ENCODE measurements at places on chromosomes 1 and 21. TPM values are rescaled to one million over a fixed set of nuclear protein-coding genes. Genes with fewer than 3 reads are reported as not detected.

- no peak for DNase-seq
Measured at GRCh38 chr1:230901671-230902070, 33.4 kb upstream of the C1orf198 start.

Gene FLVCR1
- polyA plus RNA-seq: 28.2 TPM

Gene NPR1
- 76.0 TPM for polyA plus RNA-seq

GRCh38 chr1:49626472-49626871 is 397.3 kb downstream of the AGBL4 start:
- no peak for DNase-seq

GRCh38 chr1:93207211-93207610 is 26.7 kb downstream of the CCDC18 start:
- DNase-seq: no peak

- DNase-seq: peak; percentile 52
Measured at GRCh38 chr1:17405898-17406759, 33.3 kb downstream of the RCC2 start.

DNA sequence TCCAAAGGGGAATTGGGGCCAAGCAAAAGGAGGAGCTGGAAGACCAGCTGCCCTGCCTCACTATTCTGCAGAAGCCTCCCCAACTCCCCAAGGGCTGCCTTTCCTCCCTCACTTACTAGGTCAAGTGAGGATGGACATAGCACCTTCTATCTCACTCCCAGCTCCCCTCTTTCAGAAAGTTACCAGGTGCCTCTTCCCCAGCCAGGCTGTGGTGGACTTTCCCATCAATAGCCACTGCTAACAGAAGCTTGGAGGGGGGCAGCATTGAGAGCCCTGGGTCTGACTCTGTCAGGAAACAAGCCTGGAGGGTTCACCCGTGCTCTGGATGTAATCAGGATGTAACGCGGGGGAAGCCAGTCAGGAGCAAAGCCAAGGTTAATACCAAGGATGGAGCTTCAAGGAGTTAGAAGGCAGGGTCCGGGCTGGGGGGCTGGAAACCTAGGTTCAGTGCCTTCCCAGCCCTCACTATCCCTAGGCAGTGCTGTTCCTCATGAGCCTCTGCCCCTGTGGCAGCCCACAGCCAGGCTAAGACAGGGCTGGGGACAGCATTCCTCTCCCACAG is 127.8 kb upstream of the NGF start:
- no peak for DNase-seq

Gene CBR1
- 75.5 TPM for polyA plus RNA-seq

All from renal pelvis (tissue), 12 donors.